H54 (cell line): ENCODE measurements at places on chromosomes 1 and 21.

GRCh38 chr1:43930168-43930948 is 3.2 kb upstream of the ARTN start:
- no peak for DNase-seq

GRCh38 chr1:160366731-160367515 is at the start of gene NHLH1:
Gene NHLH1 (plus strand): TSS chr1:160367071. CDS start chr1:160370732, 3,661 bp downstream.
- no peak for DNase-seq

DNA sequence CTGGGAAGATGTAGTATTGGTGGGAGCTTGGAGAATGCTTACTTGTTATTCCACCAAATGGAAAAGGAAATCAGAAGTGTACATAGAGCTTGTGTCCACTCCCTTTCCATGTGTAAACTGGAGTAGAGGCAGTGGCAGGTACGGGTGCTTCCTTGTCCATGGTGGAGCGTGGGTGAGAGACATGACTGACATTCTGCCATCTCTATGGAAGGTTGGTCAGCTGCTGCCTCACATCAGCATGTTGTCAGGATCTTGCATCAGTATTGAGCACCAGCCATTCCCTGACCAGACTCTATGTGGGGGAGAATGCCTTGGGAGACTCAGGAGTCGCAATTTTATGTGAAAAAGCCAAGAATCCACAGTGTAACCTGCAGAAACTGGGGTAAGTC is 19.8 kb downstream of the NLRP3 start:
- DNase-seq = no peak

- no peak for DNase-seq
Measured at GRCh38 chr1:36872126-36872754, 162.1 kb downstream of the GRIK3 start.

DNA sequence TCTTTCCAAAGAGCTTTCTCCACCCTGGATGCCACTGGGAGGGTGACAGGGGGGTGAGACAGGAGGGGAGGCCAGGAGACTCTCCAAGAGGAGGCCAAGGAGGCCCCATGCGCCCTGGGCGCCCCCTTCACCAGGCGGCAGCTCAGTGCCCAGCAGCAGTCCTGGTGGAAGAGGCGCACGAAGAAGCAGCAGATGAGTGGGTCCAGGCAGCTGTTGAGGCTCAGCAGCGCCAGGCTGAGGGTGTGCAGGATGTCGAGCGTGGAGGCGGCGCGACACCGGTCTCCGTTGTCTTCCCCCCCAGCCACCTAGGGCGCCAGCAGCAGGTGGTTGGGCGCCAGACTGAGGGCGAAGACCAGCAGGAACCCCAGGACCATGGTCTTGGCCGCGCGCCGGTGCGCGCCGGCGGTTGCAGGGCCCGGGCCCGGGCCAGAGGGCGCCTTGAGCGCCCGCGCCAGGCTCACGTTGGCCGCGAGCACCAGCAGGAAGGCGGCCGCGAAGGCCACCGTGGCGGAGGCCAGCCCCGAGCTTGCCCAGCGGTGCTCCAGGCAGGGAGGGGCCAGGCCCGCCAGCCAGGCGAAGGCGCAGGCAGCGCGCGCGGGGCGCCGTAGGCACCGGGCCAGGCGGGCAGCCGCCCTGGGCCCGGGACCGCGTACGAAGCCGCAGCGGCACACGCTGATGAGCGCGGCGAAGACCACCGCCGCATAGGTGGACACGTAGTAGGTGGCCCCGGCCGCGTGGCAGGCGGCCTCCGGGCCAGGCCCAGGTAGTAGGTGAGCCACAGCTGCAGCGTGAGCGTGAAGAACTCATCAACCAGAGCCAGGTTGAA is 8.6 kb downstream of the TMEM35B start:
- no peak for DNase-seq
